ENCODE measurements at places on chromosomes 2 and 18.

- H3K27me3 ChIP-seq = no peaks in the 10 kb centered on the region
- no peaks in the 10 kb centered on the region for H3K36me3 ChIP-seq
- no peak for DNase-seq
- H3K4me3 ChIP-seq = no peak overlapping the region
- no peaks in the 10 kb centered on the region for H3K4me1 ChIP-seq
Observed at GRCh38 chr2:207317378-207317984, 151.7 kb upstream of the KLF7 start.

DNA sequence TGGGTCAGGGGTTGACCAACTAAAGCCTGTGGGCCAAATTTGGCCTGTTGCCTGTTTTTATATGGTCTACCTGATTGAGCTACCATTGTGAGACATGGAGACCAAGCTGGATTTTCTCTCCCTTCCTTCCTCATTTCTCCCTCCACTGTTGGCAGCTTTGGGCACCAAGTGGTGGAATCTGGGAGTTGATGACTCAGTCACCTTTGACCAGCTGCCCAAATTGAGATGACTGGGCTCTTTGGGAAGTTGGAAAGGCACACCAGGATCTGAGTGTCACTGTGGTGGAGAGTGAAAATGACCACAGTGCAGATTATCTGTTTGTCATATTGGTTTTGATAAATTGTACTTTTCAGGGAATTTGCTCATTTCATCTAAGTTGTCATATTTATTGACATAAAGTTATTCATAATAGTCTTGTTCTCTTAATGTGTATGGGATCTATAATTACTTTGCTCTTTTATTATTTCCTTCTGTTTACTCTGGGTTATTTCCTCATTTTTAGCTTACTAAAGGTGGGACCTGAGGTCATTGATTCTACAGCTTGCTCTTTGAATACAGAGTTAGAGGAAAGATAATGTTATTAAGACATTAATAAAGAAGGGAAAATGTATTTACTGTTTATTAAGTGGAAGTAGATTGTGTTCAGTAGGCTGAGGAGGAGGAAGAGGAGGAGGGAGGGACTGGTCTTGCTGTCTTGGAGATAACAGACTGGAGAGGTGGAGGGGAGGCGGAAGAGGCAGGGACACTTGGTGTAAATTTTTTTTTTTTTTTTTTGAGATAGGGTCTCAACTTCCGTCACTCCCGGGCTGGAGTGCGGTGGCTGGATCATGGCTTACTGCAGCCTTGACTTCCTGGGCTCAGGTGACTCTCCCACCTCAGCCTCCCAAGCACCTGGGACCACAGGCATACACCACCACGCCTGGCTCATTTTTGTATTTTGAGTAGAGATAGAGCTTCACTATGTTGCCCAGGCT, 31.8 kb downstream of the AGFG1 start:
- no peak overlapping the region for H3K27ac ChIP-seq
- DNase-seq = peak; percentile 50
- no peaks in the 10 kb centered on the region for H3K4me1 ChIP-seq
- no peak overlapping the region for H3K4me3 ChIP-seq
- peaks cover 3% of the 10 kb centered on the region for H3K36me3 ChIP-seq

GRCh38 chr2:156124458-156124857, 208.1 kb downstream of the NR4A2 start:
- no peaks in the 10 kb centered on the region for H3K4me1 ChIP-seq
- H3K27ac ChIP-seq = no peak overlapping the region

- no peak overlapping the region for H3K4me3 ChIP-seq
- no peaks in the 10 kb centered on the region for H3K27me3 ChIP-seq
- H3K36me3 ChIP-seq = peaks cover 17% of the 10 kb centered on the region
- H3K4me1 ChIP-seq = peaks cover 42% of the 10 kb centered on the region
- DNase-seq = peak; percentile 60
Observed at GRCh38 chr2:111162718-111163331, 42.1 kb downstream of the BCL2L11 start.

DNA sequence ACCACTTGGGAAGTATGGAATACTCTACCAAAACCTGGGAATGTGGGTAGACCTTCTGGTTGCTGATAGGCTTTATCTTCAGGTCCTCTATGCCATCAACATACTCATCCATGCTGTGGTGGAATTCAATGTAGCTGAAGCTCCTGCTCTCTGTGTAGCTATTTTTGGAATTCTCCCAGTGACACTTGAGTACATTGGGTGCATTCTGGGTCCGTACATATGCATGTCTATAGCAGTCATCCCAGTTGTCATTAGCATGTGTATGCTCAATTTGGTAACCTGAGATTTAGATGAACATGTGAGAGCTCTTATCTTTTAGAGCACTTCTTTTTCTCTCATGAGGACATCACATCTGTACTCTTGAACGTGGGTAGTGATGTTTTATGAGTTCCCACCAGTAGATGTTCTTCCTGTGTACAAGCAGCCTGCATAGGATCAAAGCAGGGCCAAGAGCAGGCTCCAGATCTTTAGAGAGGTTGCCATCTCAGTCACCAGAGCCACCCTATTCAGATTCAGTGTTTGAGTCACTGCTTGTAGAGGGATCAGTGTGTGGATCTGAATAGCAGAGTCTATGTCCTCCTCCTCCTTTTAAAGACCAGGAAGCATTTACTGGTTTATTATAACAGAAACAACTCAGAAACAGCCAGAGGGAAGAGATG, 65.9 kb downstream of the MGAT5 start:
- no peak for DNase-seq
- H3K36me3 ChIP-seq = peaks cover 16% of the 10 kb centered on the region
- peaks cover 6% of the 10 kb centered on the region for H3K4me1 ChIP-seq
- 0 out of 2 replicates have a peak, but pooled peaks cover 3% of the 10 kb centered on the region for H3K27me3 ChIP-seq

GRCh38 chr2:50346629-50347357, 685.1 kb downstream of the NRXN1 start:
- no peak for DNase-seq
- no peaks in the 10 kb centered on the region for H3K36me3 ChIP-seq
- H3K4me1 ChIP-seq = no peaks in the 10 kb centered on the region
- no peak overlapping the region for H3K27ac ChIP-seq
- H3K4me3 ChIP-seq = no peak overlapping the region
- peaks cover 13% of the 10 kb centered on the region for H3K27me3 ChIP-seq

DNA sequence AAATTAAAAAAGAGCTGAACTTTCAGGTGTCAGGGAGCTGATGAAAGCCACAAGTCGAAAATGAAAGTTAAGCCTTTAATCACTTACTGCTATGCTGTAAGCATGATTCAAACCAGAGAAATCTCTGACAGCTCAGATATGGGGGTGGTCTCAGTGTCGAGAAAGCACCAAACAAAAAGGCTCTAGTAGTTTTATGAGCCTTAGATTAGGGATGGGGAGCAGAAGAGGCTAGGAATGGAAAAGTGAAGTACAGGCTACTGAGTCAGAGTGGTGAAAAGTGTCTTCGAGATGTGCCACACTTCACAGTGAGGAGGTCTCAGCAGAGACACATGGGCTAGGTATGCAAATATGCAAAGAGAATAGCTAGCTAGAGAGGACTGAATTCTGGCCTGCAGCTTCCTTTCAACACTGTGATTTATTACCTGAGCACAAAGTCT, 482.2 kb downstream of the SPAG16 start:
- no peak for DNase-seq
- H3K27me3 ChIP-seq = no peaks in the 10 kb centered on the region
- no peak overlapping the region for H3K27ac ChIP-seq
- no peaks in the 10 kb centered on the region for H3K36me3 ChIP-seq
- H3K4me3 ChIP-seq = no peak overlapping the region

DNA sequence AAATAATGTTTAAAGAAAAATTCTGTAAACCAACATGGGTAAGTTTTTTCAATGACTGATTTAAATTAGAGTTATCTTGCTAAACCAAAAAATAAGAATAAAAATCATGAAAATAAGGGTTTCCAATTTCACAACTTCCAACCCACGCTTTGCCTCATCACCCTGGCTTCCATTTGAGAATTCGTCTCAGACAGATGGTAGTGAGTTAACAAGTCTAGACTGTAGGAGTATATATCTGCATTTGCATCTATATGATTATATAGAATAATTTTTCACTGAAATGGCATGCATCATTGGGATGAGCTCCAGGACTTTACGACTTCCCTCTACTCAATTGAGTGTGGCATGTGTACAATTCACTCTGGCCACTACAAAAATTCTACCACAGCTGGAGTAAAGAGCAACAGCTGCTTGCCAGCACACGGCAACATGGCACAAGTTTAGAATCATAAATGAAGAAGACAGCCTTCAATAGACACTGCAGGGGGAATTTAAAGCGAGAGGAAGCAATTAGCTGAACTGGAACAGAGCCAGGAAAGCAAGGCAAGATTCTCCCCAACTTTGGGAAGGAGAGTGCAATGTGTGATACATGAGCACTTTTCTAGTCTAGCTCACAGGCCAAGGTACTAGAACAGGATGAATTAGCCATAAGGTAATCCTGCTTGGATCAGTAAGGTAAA, 1673.5 kb upstream of the CELF4 start:
- H3K36me3 ChIP-seq = no peaks in the 10 kb centered on the region
- no peak overlapping the region for H3K4me3 ChIP-seq
- H3K4me1 ChIP-seq = no peaks in the 10 kb centered on the region
- H3K27me3 ChIP-seq = no peaks in the 10 kb centered on the region

DNA sequence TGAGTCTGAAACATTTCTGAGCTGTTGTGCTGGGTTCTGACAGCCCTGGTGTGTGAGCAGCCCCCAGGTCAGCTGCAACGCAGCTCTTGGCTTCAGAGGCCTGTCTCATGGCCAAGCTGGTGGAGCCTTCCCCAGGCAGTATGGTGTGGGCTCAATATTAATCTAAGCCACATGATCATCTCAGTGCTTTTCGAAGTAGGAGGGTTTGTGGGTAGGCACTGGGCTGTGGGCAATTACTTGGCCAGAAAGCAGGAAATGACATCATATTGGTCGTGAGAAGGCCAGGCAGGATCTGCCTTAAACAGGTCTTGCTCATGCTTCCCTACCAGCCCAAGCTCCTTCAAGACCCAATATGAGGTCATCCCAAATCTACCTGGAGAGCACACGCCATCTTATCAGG, 26.9 kb downstream of the LOXHD1 start:
- H3K27ac ChIP-seq = no peak overlapping the region
- H3K4me3 ChIP-seq = no peak overlapping the region
- H3K27me3 ChIP-seq = no peaks in the 10 kb centered on the region
- no peaks in the 10 kb centered on the region for H3K36me3 ChIP-seq
- DNase-seq = no peak
